ENCODE measurements at places on chromosomes 16 and 17. TPM values are rescaled to one million over a fixed set of nuclear protein-coding genes. Genes with fewer than 3 reads are reported as not detected.

VPS9D1 gene
- 3.6 TPM for total RNA-seq

PRSS8 gene
- total RNA-seq: 0.24 TPM

CPHXL2 gene
- not detected for total RNA-seq

GALR2 gene
- 0.77 TPM for total RNA-seq
